Stimulated activated CD8-positive, alpha-beta memory T cell treated with anti-CD3 and anti-CD28 coated beads, Interleukin-2, amount 100 ng/mL, for 1 hour (primary cell): ENCODE measurements at places on chromosomes 2 and 18.
A peak's percentile ranks its signal among the peaks of the same experiment; 100 is the strongest.

DNA sequence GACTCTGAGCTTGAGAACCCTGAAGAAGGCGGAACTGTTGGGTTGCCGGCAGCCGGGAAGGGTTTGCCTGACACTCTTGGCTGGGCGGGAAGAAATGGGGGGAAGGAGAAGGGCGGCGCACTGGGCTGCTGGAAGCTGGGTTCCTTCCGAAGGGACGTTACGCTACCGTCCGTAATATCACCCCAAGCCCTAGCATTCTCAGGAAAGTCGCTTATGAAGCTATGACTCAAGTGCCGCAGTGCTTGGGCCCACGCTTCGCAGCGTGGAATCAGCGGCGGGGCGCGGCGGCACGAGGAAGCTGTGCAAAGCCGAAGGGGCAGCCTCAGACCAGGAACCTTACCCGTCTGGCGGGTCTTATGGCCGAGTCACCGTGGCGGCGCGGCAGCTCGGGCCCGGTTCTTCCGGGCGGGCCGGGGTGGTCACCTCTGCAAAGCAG is 50.2 kb upstream of the SIGLEC15 start:
- DNase-seq, result no peak

- no peak for DNase-seq
These were observed 36.2 kb upstream of the LPIN1 start for GRCh38 chr2:11710210-11710609.

DNA sequence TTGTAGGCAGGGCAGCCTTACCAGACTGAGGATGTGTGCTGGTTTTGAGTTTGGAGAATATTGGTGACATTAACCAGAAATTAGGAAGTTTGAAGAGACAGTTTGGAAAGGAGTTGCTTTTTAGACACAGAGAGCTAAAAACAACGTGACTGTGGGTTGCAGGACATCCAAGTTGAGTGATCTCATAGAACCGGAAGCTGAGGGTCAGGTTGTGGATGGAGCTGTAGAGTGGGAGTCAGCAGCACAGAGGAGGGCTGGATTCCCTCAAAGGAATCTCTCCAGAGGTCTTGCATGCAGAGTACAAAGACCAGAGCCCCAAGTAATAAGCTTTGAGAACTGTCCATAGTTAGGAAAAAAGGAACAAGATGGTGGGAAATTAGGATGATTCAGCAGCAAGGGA is 9.3 kb downstream of the MAPRE3 start:
- no peak for DNase-seq

DNA sequence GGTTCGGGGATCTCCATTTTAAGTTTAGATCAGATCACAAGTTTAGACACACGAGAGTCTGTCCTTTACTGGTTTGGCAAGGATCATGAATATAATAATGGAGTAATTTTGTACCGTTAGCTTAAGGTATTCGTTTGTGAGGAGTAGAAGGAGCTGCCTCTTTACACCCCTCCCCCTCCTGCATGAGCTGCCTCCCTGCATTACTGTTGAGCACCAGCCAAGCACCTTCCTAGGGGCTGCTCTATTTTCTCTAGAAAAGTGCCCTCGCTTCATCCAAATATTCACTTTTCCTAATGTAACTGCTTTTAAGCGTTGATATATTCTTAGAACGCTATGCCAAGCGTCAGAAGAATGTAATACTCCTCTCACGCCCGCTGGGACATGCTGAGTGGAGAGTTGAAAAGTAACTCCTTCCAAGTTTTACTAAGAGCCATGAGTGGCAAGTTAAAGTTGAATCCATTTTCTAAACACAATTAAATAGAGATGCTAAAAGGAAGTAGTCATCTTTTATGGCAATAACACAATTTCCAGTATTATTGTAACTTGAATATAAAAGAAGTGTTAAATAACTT is 25.4 kb upstream of the SCN7A start:
- DNase-seq, result no peak

- DNase-seq, result no peak
These were observed 33.8 kb downstream of the TRIP12 start for GRCh38 chr2:229888031-229888430.

GRCh38 chr2:235719146-235719942 is 225.5 kb downstream of the AGAP1 start:
- DNase-seq, result no peak

DNA sequence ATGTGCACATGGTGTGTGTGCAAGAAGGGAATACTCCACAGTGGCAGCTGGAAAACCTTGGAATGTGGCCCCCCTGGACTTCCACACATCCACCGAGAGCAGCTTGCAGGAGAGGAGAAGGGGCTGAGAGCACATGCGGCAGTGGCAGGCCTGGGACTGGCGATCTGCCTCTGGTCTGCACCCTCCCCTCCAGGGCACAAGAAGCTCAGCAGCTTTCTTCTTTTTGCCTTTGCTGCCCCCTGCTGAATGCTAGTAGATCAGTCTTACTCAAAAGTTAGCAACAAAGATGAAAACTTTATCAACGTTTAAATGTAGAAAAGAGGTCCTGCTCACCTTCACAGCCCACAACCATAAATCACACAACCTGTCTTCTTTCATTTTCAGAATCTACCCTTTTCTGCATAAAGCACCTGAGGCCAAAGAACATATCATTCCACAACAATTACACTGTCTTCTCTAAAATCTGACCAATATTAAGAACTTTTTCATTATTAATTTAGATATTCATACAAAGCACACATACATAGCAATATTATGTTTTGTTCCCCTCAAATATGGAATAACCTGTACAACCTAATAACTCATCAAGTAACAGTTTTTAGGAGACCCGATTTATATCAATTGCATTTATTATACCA is 34.6 kb downstream of the TGFBRAP1 start:
- no peak for DNase-seq

DNA sequence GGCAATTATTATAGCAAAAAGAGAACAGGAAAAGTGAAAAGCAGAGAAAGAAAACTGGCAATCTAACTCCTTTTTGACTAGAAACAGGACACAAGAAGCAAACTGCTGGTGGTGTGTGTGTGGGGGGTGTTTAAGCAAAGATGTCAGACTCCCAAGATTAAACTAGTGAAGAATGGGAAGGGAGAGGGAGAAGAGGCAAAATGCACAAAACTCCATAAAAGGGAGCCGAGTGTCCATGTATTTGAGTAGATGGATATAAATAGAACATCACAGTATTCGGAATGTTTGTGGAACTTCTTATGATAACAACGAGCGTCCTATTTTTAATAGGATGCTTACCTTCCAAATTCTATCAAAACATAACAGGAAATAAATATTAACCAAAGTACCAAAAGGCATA is 179.8 kb upstream of the TRIB2 start:
- DNase-seq, result no peak

DNA sequence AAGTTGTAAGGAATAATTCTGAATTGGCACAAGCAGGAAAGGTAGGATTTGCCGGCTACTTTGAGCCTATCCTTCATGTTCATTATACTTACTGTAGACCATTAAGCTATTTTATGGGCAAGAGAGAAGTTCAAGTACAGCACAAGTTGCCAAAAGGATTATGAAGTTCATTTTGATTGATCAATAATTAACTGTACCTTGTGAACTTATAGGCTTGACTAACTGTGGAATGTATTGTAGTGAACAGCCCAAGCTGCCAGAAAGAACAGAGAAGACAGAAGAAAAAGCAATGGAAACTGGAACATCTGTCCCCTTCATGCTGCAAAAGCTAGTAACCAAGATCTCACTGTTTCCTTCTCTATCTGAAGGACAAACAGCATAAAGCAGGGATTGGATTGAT is 810.1 kb upstream of the ZEB2 start:
- DNase-seq, result no peak

GRCh38 chr18:48667276-48668254 is 128.7 kb downstream of the CTIF start:
- DNase-seq, result no peak

GRCh38 chr2:37780387-37780676 is 108.9 kb upstream of the CDC42EP3 start:
- DNase-seq, result no peak

- DNase-seq, result no peak
These were observed 7.7 kb downstream of the SP3 start for GRCh38 chr2:173957517-173957916.

GRCh38 chr2:73822276-73822675 is 6.5 kb upstream of the STAMBP start:
- no peak for DNase-seq

DNA sequence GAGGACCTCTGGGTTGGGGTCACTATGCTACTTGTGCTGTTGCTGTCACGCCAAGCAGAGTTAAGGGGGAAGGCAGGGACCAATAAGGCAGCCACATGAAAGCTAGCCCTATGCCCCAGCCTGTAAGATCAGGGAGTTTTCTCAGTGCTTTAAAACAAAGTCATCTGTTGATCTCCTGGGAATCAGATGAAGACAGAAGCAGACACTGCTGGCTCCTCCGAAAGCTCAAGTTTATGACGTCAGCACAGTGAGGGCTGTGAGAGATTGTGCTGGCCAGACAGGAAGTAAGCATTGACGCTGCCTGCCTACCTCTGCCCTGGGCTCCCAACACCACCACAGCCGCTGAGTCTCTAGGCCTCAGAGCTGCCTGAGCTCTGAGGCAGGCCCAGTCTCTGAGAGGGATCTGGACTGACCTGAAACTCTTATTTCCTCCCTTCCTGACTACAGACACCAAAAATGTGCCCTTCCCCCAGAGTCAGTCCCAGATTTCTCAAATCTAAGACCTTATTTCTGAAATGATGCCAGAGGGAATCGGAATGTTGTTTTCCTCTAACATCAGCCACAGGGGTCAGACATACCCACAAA is 118.1 kb upstream of the EPAS1 start:
- DNase-seq, result peak; percentile 10
